ENCODE measurements at places on chromosomes 12 and 14. TPM values are rescaled to one million over a fixed set of nuclear protein-coding genes. Genes with fewer than 3 reads are reported as not detected.

- H3K27ac ChIP-seq, result no peak overlapping the region
- H3K27me3 ChIP-seq, result no peaks in the 10 kb centered on the region
- no peaks in the 10 kb centered on the region for H3K36me3 ChIP-seq
- H3K4me3 ChIP-seq, result no peak overlapping the region
- no peaks in the 10 kb centered on the region for H3K4me1 ChIP-seq
Observed at GRCh38 chr12:32261638-32262037, 137.7 kb upstream of the FGD4 start.

DNA sequence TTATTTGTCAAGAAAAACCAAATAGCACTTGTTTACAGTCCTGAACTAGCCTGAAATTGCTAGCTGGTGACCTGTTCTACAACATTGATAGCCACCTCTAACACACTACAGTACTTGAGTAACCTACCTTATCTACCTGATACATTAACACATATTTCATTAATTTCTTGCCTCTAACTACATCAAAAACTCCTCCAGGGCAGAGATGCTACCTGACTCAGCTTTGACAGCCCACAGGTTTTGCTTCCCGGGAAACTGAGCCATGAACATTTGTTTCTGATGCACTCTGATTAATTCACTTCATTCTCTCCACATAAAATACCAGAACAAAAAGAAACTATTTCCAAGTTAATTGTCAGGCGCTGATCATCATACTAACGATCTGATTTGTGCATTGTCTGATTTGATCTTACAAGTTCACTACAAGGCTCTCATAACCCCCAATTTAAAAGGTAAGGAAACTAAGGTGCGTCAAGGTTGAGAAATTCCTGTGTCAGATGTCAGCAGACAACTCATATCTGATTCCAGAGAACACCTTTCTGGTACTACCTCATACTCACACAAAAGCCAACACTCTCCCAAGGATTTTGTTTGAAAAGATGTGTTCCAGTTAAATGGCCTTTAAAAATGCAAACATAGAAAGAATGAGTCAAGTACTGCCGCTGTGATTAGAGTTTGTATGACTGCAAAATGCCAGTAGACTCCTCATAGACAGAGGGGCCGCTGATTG, 768.7 kb downstream of the BCL11B start:
- no peaks in the 10 kb centered on the region for H3K4me1 ChIP-seq
- no peak overlapping the region for H3K27ac ChIP-seq

GRCh38 chr12:92745856-92746550, 43.2 kb downstream of the PLEKHG7 start:
- DNase-seq, result peak; percentile 83
- no peak overlapping the region for H3K27ac ChIP-seq
- no peaks in the 10 kb centered on the region for H3K36me3 ChIP-seq
- H3K4me1 ChIP-seq, result peaks cover 15% of the 10 kb centered on the region
- no peak overlapping the region for H3K4me3 ChIP-seq

DNA sequence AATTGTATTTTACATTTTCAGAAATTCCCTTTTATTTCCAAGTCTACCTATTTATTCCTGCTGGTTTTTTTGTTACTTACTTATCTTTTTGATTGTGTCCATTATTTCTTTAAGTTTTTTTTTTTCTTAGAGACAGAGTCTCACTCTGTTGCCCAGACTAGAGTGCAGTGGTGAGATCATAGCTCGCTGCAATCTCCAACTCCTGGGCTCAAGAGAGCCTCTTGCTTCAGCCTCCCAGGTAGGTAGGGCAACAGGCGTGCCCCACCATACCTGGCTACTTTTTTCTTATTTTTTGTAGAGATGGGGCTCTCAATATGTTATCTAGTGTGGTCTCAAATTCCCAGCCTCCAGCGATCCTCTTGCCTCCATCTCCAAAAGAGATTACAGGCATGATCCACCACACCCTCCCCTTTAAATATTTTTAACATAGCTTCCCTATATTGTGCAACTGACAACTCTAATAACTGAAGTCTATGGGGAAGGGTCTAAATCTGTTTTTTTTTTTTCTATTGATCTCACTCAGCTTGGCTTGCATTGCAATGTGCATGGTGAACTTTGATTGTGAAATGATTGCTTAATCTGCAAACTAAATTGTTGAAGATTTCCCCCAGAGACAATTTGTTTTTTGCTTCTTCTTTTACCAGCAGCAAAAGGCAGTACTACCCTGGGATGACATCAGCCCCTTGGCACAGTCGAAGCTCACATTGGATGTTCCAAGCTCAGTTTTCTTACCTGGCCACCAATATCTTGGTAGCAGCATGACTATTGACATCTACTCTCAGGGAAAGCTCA, 25.7 kb upstream of the COCH start:
- peaks cover 4% of the 10 kb centered on the region for H3K27me3 ChIP-seq
- no peaks in the 10 kb centered on the region for H3K4me1 ChIP-seq
- no peak for DNase-seq
- no peak overlapping the region for H3K27ac ChIP-seq
- no peak overlapping the region for H3K4me3 ChIP-seq

- H3K4me3 ChIP-seq, result no peak overlapping the region
- H3K4me1 ChIP-seq, result no peaks in the 10 kb centered on the region
- no peak overlapping the region for H3K27ac ChIP-seq
- no peaks in the 10 kb centered on the region for H3K36me3 ChIP-seq
- no peaks in the 10 kb centered on the region for H3K27me3 ChIP-seq
- DNase-seq, result no peak
Observed at GRCh38 chr12:100404769-100405407, 48.0 kb downstream of the SLC17A8 start.

GRCh38 chr12:94805749-94806529, 155.6 kb upstream of the TMCC3 start:
- H3K36me3 ChIP-seq, result no peaks in the 10 kb centered on the region
- H3K27ac ChIP-seq, result no peak overlapping the region
- no peak overlapping the region for H3K4me3 ChIP-seq
- no peaks in the 10 kb centered on the region for H3K4me1 ChIP-seq

DNA sequence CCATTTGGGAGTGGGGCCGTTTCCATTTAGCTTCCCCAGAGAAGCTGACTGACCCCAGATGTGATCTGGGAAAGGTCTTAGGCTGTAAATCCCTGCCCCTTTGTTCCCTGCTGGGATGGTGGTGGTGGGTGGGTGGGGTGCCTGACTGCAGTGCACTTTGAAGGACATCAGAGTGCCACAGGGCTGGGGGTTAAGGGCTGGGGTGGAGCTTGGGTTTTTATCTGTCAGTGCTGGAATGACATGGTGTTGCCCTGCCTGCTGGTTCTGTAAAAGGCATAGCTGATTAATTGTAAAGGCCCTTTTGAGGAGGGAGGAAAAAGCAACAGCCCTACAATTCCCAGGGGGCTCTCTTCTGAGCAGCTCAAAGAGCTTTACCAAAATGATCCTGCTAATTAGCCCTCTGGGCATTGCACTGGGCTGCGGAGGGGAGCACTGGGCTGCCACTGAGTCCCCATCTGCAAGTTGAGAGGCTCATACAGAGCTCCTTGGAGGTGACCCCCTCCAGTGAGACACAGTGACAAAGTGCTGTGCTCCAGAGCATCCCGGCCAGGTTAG, 21.1 kb downstream of the PLEKHG3 start:
- DNase-seq, result peak; percentile 28

GRCh38 chr12:9605483-9605882, 2.2 kb downstream of the KLRB1 start:
- no peaks in the 10 kb centered on the region for H3K4me1 ChIP-seq
- no peak overlapping the region for H3K27ac ChIP-seq
- no peak for DNase-seq

GRCh38 chr14:68677476-68677875, 115.4 kb downstream of the ZFP36L1 start:
- no peak overlapping the region for H3K4me3 ChIP-seq
- H3K27ac ChIP-seq, result no peak overlapping the region
- peaks cover 9% of the 10 kb centered on the region for H3K4me1 ChIP-seq
- no peak for DNase-seq

DNA sequence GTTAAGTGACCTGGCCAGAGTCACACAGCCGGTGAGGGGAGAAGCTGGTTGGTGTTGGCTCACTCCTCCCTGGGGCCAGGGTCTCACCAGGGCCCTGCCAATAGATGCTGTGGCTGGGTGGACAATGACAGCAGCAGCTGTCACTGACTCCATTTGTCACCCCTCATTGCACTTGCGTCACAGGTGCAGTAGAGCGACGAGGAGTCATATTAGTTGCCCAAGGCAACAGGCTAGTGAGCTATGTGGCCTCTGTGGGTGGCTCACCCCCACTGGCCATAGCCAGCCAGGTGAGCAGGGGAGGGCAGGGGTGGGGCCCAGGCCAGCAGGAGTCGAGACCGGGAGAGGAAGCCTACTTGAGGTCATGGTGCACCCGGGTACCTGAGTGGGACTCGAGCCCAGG, 9.7 kb downstream of the SLC25A47 start:
- H3K4me3 ChIP-seq, result no peak overlapping the region
- DNase-seq, result no peak
- H3K27me3 ChIP-seq, result no peaks in the 10 kb centered on the region

DNA sequence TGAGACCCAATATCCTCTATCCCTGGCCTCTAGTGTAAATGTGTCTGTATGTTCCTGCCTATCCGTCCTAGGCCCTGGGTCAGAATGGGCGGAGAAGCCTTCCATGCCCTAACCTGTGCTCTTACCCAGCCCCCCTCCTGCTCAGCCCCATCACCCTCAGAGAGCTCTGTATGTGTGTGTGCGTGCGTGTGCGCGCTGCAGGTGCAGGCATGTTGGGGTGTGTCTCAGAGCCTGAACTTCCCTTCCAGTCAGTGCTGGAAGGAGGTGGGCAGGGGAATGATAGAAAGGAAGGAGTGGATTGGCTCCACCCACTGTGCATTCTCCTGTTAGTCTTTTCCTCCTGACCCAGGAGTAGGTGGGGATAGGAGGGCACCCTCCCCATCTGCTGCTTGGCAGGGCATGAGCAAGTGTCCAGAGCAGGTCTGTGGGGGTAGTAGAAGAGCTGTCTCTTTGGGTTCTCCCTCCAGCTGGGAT, 7.2 kb downstream of the NAB2 start:
- no peak overlapping the region for H3K4me3 ChIP-seq
- DNase-seq, result no peak
- H3K36me3 ChIP-seq, result peaks cover 94% of the 10 kb centered on the region
- no peak overlapping the region for H3K27ac ChIP-seq

DNA sequence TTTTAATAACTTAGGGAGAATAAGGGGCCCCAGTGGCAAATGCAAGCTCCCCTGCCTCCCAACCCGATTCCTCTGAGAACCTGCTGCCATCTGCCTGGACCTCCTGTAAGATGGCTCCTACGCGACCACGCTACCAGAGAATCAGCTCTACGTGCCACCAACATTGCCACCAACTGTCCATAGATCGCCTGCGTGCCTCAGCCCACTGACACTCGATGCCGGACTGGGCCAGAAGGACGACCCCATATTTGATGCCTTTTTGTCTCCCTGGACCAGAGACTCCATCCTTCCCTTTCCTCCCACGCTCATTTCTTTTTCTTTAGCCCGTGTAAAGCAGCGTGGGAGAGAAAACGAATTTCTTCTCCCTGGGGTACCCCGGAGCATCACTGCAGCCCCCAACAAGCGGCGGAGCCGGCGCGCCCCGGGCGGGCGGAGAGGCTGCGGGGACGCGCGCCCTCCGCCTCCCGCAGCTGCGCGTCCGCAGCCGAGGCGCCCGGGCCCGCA, 565 bp upstream of the KLHL42 start:
- no peaks in the 10 kb centered on the region for H3K27me3 ChIP-seq
- peak overlapping the region; percentile 90 for H3K27ac ChIP-seq
- H3K4me3 ChIP-seq, result peak overlapping the region; percentile 78
- H3K4me1 ChIP-seq, result no peaks in the 10 kb centered on the region
- peak; percentile 16 for DNase-seq

GRCh38 chr14:64125270-64125669, 168.9 kb downstream of the ESR2 start:
- no peak for DNase-seq
- H3K27me3 ChIP-seq, result no peaks in the 10 kb centered on the region
- no peak overlapping the region for H3K27ac ChIP-seq
- H3K36me3 ChIP-seq, result peaks cover 98% of the 10 kb centered on the region

DNA sequence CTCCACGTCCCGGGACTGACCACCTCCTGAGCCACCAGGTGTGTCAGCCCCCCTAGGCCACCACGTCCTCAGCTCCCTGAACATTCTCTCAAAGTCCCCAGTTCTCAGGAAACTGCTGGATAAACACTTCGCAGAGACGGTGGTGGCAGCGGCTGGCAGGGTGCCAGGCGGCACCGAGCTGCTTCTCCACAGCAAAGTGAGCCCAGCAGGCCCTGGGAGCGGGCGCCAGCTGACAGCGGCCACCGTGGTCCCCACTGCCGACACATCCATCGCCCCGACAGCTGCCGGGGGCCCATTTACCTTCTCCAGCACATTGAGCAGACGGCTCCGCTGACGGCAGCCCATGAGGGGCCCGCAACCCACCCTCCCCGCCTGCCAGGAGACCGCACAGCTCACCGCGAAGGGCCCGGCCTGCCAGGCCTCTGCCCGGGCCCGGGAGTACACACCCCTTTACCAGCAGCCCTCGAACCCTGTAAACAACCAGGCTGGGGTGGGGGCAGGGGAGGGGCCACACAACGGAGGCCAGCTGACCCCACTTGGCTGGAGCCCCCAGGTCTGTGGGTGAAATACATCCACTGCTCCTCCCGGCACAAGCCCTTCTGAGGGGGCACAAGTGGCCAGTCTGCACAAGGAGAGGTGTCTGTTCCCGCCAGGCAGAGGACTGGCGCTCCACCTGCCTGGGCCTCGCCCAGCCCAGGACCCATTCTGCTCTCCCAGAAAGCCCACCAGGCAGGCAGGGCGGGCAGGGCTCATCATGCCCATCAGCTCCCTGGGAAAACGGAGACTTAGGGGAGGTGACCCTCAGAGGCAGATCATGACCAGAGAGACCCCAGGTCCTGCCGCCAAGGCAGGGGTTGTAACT, 10.5 kb downstream of the AKT1 start:
- H3K36me3 ChIP-seq, result peaks cover 24% of the 10 kb centered on the region
- H3K27ac ChIP-seq, result no peak overlapping the region
- H3K4me1 ChIP-seq, result peaks cover 25% of the 10 kb centered on the region
- peak; percentile 27 for DNase-seq

Gene NELL2
- polyA plus RNA-seq, result 0.04 TPM

Gene KRT78
- polyA plus RNA-seq, result not detected

Gene CLEC7A
- polyA plus RNA-seq, result 1.1 TPM

Gene NANOG
- not detected for polyA plus RNA-seq

Gene SLC2A14
- not detected for polyA plus RNA-seq

Gene APPL2
- polyA plus RNA-seq, result 7.7 TPM

Gene SLC2A3
- polyA plus RNA-seq, result 4.6 TPM

Gene MAP3K9
- 0.91 TPM for polyA plus RNA-seq

Gene SLC25A47
- polyA plus RNA-seq, result not detected

Gene GLIPR1L2
- 1.2 TPM for polyA plus RNA-seq

Gene TNFAIP2
- 23.8 TPM for polyA plus RNA-seq

Gene CLEC14A
- 20.6 TPM for polyA plus RNA-seq

Gene CLEC4A
- 0.57 TPM for polyA plus RNA-seq
